A549 treated with Mapracorat at 1 μM for 4 hours (cell line): ENCODE measurements at places on chromosomes 11 and 22. TPM values are rescaled to one million over a fixed set of nuclear protein-coding genes. Genes with fewer than 3 reads are reported as not detected.

The PANX3 gene
- total RNA-seq, result not detected in 5 replicates

The SAA1 gene
- 1.5 to 2.6 TPM (median 2.1 TPM) in 5 replicates for total RNA-seq

The MYEOV gene
- 101 to 124 TPM (median 121 TPM) in 5 replicates for total RNA-seq

The RIBC2 gene
- 2.1 to 2.4 TPM (median 2.1 TPM) in 5 replicates for total RNA-seq

The UBQLN3 gene
- total RNA-seq, result not detected in 5 replicates

The ROBO4 gene
- total RNA-seq, result not detected in 5 replicates

The LGALS12 gene
- total RNA-seq, result not detected in 5 replicates

The B3GAT1 gene
- not detected in 5 replicates for total RNA-seq

The SPCS2 gene
- 231 to 273 TPM (median 244 TPM) in 5 replicates for total RNA-seq
